ENCODE measurements at places on chromosomes 6 and 20.

GRCh38 chr6:133623065-133623464 is 265.8 kb upstream of the TCF21 start:
- DNase-seq = no peak

- no peak for DNase-seq
Observed at GRCh38 chr6:82651845-82652335, 288.3 kb downstream of the TPBG start.

- no peak for DNase-seq
Observed at GRCh38 chr6:89400912-89401399, 11.1 kb downstream of the RRAGD start.

- no peak for DNase-seq
Observed at GRCh38 chr6:119609865-119610264, 260.3 kb upstream of the MAN1A1 start.

GRCh38 chr6:354631-355280 is 36.8 kb upstream of the IRF4 start:
- DNase-seq = no peak

- no peak for DNase-seq
Observed at GRCh38 chr20:35837577-35838195, 65.9 kb downstream of the PHF20 start.

- DNase-seq = no peak
Observed at GRCh38 chr6:92114091-92114675, 1305.2 kb downstream of the EPHA7 start.

GRCh38 chr6:107816818-107817217 is 7.3 kb downstream of the SCML4 start:
- no peak for DNase-seq

DNA sequence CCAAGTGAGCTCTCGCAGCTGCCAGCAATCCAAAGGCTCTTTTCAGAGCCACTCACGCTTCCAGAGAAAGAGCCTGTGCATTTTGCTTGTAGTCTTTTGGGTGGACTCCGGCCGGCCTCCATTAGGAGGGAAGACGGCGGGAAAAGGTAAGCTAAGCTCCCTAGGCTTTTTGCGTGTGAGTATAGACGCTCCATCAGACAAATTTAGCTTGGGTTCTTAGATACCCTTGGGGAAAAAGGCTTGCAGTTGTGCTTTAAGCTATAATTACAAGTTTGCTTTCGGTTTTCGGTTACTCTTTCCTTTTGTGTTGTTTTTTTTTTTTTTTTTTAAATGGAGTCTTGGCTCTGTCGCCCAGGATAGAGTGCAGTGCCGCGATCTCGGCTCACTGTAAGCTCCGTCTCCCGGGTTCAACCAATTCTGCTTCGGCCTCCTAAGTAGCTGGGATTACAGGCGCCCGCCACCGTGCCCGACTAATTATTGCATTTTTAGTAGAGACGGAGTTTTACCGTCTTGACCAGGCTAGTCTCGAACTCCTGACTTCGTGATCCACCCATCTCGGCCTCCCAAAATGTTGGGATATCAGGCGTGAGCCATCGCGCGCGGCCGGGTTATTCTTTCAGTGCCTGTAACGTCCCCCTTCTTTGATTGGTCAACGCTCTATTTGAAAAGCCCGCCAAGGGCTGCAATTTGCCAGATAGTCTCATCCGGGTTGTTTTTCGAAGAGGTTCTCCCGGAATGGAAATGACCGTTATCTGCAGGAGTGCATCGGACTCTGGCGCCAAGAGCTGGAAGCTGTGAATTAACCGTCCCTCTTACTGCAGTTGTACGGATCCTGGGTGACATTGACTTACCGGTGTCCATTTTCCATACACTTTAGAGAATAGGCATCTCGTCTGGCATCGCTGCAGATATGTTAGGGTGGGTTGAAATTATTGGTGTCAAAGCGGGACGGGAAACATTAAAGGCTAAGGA is 18.1 kb downstream of the OR2B2 start:
- DNase-seq = peak; percentile 90

GRCh38 chr6:25287941-25288340 is 8.8 kb downstream of the CARMIL1 start:
- DNase-seq = no peak

DNA sequence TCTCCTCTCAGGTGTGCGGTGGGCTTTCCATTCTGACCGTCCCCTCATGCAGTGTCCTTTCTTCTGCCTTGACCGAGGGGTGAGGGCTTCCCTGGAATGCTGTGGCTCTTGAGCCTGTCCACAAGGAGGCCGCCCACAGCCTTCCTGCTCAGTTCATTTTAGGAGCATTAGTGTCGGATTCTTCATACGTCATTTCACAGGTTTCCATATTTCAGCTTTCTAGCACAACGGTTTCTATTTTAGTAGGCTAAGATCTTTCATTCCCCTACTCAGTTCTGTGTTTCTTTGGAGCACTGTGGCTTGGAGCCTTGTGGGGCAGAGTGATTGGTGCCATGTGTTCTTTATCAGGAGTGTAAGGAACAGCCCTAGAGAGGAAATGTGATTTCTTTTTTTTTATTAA is 5.5 kb downstream of the PPP1R3G start:
- DNase-seq = no peak

GRCh38 chr20:53678315-53678989 is 84.8 kb upstream of the ZNF217 start:
- no peak for DNase-seq

DNA sequence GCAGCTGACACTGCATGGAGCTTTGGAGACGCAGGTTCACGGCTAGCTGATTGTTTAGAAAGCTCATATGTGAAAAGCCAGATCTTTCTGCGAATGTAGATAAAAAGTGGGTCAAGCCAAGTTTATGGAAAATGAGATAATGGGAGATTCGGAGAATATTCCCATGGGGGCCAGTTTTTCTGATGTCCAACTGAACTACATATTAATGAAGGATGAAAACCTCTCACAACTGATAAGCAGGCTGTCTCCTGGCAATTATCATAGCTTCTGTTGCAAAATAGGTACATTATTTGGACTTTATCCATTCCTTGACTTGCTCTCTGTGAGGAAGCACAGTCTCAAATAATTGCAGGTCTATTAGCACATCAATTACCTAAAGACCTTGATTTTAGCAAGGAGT is 21.1 kb downstream of the HDGFL1 start:
- no peak for DNase-seq

DNA sequence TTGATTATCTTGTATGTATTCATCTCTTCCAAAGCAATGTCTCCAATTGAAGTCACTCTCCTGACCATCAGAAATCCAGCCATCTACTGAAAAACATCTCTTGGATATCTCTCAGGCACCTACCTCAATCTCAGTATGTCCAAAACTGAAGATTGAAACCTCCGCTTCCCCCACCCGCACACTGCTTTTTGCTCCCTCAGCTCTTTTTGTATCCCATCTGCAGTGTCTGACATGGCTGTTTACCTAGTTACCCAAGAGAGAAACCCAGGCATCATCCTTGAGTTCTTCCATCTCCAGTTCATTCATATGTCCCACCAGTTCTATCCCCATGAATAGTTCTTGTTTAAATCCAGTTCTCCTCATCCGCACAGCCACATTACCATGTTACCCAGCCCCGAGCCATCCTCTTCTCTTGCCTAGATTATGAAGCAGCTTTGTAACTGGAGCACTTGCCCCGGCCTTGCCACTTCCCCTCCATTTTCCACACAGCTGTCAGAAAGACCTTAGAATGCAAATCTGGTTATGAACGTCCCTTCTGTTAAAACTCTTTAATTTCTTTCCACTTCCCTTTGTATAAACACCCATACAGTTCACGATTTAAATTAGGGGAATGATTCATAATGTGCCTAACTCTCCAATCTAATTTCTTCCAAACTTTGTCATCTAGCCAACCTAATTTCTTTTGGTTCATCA is 40.5 kb upstream of the GCLC start:
- DNase-seq = no peak
